ENCODE measurements at places on chromosomes 5 and 9.

DNA sequence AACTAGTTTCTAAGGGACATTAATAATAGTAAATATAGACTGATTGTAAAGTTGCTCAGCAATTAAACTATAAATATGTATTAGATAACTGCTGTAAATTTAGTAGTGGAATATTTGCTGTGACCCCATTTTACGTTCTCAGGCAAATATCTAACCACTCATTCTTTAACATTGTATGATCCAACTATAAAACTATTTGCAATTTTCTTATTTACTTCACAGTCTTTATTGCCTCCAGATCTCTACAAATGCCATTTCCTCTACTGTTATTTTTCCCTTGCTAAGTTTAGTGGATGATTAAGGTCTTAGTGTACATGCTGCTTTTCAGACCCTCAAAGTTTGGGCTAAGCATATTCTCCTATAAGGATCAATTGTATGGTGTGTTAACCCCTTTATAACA lies 526.2 kb upstream of the ST8SIA4 start:
- DNase-seq = no peak

DNA sequence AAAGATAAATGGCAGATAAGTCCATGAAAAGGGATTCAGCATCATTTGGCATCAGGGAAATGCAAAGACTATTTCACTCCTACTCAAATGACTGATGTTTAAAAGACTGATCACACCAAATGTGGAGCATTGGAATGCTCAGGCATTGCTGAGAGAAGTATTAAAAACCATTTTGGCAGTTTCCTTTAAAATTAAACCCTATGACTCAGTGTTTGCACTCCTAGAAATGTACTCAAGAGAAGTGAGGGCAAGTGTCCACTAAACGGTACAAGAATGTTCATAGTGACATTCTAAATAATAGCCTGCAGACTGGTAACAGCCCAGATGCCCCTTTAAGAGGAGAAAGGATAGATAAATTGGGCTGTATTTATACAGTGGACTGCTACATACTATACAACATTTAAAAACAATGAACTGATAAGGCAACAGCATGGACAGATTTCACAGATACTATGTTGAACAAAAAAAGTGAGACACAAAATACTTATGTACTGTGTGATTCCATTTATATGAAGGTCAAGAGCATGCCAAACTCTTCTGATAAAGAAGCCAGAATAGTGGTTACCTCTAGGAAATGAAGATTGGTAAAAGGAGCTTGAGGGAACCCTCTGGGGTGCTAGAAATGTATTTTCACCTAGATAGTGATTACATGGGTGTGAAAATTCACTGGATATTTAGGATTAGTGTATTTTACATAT lies 24.6 kb downstream of the APC start:
- DNase-seq = no peak

DNA sequence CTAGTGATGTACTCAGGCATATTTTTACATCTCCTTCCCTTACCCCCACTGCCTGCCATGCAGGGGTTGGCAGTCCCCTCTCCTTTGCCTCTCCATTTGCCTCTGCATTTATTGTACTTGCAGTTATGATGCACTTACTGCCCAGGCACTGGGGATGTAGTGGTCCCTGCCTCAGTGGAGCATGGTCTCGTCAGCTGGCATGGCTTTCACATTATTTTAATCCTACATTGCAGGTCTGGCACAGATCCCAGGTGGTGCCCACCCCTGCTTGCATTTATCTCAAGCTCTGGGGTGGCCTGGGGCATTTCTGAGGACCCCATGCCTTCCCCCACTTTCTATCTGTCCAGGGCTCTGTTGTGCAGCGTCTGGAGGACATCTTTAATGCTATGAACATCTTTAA lies 23.2 kb upstream of the PITX1 start:
- no peak for DNase-seq

DNA sequence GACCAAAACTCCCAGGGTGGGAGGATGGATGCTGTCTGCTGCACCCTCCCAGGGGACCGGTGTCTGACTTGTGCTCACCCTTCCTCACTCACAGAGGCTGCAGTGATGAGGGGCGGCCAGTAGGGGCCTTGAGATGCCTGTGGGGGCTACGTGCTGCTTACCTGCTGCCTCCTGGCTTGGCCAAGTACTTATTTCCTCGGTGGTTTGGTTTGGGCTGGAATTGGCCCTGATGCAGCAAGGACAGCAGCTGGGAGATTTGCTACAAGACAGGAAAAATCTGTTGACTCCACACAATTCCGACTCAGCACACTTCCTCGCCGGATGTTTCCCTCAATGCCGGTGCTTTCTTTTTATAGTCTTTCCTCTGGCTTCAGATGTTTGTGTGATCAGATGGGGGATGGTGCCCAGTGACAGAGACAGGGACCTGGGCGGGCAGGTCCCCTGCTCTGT lies 6.6 kb downstream of the PCDH12 start:
- peak; percentile 30 for DNase-seq

- no peak for DNase-seq
Observed at GRCh38 chr5:132303589-132303988, 9.4 kb downstream of the SLC22A4 start.

DNA sequence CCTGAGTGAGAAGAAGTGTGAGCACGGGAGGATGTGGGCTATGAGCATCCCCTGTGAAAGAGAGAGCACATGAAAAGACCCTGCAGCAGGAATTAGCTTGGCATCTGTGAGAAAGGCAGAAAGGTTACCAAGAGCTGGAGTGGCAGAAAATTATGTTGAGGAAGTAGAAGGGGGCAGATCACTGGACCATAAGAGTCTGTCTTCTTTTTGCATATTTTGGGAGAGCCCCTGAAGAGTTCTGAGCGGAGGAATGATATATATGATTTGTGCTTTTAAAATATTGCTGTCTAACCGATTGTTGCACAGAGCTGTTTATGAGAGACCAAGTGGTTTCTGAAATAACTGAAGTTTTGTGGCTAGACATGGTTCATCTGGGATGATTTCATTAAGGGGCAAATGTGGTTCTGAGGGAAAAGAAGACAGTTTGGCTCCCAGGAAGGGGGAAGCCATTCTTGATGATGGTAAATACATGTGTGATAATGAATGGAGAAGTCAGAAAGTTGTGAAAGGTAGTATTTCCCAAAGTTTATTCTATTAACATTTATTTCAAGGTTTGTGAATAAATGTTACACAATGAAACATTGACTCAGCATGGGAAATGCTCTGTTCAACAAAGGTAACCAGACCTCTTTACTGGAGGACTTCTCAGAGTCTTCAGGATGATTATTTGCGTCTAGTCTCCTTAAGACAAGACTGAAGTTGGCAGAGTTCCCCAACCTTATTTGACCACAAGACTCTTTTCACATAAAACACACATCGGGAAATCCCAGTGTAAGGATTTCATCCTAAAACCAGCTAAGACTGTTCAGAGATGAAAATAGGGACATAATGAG lies 31.5 kb upstream of the ADRB2 start:
- no peak for DNase-seq

GRCh38 chr5:179825655-179826182 lies 5.0 kb downstream of the SQSTM1 start:
- no peak for DNase-seq

DNA sequence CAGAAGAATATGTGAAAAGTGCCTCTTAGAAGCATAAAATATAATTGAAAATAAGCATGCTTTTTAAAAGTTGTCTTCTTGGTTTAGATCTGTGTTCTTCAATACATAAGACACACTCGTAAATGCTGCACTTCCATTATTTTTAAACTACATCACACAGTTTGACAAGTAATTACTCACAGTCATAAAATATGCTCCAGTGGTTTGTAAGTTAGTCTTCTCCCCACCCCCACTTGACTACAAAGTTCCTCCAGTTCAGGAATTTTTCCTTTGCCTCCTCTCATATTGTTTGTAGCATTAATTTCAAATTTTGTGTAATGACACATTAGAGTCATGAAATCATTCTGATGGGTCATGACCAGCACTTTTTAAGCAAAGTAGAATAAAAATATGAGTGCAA lies 60.3 kb upstream of the PTGER4 start:
- no peak for DNase-seq

- DNase-seq = no peak
Observed at GRCh38 chr9:131734165-131734610, 5.7 kb downstream of the RAPGEF1 start.

- DNase-seq = no peak
Observed at GRCh38 chr9:95813923-95814322, 61.6 kb upstream of the ERCC6L2 start.

DNA sequence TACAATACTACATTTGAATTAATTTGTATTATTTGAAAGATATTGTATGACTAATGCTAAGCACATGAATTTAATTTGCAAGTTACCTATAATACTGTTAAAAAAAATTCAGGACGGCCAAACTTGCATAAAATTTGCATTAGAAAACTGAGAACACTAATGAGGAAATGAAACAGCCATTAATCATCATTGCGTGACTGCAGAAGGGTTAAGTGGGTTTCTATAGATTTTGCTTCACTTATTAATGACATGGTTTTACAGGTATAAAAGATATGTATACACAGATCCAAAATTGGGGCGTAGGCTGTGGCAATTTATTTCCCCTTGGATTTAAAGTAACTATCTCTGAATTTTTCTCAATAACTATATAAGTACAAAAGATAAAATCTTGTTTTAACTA lies 882.6 kb downstream of the PTPRD start:
- no peak for DNase-seq

DNA sequence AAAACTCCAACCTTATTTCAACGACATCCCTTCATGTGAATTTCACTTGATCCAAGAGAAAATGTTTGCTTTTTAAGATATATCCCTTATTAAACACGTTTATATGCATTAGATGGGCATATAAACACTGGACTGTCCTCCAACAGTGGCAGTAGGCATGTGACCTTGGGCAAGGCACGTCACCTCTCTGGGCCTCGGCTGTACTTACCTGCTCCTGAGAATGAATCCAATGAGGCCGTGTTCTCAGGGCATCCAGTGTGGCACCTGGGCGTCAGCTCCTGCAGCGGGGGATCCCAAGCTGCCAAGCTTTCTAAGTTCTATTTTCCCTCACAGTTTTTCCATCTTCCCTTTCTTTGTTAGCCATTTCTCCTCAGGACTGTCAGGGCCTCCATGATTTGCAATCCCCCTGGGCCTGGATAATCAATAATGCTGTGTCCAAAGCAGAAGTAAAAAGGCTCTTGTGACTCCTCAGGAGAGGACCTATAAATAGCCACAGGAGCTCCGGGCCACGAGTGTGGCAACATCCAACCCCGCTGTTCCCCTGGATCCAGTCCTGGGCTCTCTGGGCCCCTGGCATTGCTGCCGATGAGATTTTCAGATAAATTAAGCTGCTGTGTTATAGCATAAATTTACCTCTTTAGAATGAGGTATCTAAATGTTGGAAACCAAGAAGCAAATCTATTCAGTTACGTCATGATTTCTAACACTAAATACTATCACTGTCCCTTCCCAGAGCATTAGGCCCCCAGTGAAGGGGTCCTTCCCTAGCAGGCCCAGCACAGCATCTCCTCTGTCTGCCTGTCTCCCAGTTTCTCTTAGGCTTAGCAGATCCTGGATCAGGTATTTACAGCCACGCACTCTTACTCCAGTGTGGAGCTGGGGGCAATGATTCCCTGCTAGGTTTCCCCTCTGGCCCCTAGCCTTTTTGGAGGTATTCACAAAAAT lies 76.8 kb downstream of the PTPN3 start:
- no peak for DNase-seq

DNA sequence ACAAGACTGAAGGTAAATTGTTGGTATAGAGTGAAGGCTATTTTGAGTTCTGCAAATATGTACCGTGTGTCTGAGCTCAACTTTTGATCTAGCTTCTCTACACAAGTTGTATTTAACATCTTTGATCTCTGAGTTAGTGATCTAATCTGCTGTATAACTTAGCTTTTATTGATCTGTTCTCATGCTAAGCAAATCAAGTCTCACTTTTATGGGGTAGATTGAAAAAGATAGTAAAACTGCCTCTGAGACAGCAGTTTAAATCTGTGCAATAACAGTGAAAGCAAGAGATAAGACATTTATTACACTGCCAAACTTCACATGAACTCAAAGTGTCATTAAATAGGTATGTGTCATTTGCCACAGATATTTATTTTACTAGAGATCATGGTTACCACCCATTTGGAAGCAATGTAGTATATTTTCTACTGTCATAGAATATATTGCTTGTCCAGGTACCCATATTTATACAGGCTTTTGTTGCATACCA lies 477.3 kb downstream of the ISL1 start:
- no peak for DNase-seq

DNA sequence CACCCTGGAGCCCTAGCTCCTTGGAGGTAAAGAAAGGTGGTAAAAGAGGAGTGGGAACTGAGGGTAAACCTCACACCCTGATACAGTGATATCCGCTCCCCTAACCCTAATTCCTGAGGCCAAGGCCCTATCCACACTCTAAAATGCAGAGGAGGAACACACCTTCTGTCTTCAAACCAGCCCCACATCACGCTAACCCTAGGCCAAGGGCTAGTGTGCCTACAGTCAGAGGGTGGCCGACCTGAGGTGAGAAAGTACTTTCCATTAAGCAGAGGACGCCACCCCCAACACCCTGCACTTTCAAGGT lies 590 bp downstream of the HDAC3 start:
- DNase-seq = no peak

- no peak for DNase-seq
Observed at GRCh38 chr9:111605041-111605559, 5.7 kb upstream of the PTGR1 start.

GRCh38 chr5:133947431-133947841 lies 21.0 kb downstream of the C5orf15 start:
- DNase-seq = no peak

DNA sequence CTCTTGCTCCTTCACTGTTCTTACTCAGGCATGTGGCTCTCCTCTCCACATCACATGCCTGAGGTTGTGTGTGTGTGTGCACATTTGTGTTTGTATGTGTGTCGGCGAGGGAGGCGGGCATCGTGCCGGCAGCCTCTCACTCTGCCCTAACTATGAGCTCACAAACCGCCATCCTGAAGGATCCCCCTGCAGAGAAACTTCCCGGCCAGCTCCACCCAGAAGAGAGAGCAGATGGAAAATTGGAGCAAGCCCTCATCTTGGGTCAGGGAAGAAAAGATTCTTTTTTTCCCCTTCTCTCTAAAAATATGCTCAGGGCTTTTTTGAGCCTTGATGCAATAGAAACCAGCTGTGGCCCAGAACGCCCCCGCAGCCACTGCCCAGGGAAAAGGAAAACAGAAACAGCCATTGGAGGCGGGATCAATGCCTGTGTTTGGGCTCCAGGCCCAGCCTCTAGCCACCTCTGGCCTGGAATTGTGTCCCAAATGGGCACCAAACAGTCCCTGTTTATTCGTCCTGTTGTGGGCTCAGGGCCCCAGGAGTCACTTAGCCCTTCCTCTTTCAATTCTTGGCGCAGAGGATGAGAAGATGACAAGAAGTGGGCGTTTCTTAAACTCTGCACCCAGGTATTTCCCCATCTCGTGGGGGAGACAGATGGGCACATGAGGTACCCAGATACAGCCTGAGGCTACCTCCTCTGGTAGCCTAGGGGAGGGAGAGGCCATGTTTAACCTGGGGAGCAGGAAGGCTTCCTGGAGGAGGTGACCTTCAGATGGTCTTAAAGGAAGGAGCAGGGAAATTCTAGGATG lies 151.5 kb downstream of the RGS3 start:
- DNase-seq = no peak

GRCh38 chr9:70257991-70258691 lies 637 bp upstream of the SMC5 start:
- DNase-seq = no peak
